ENCODE measurements at places on chromosomes 2 and 18. TPM values are rescaled to one million over a fixed set of nuclear protein-coding genes. Genes with fewer than 3 reads are reported as not detected.

The GBX2 gene
- total RNA-seq, result not detected

The CASP10 gene
- 15.7 TPM for total RNA-seq

The IRS1 gene
- 2.8 TPM for total RNA-seq

The POTEI gene
- total RNA-seq, result not detected

The SERPINB12 gene
- total RNA-seq, result not detected

GRCh38 chr2:68926796-68927195, 25.9 kb downstream of the GKN2 start:
- no peak for DNase-seq

GRCh38 chr18:26714739-26715138, 150.8 kb downstream of the AQP4 start:
- peak; percentile 10 for DNase-seq

DNA sequence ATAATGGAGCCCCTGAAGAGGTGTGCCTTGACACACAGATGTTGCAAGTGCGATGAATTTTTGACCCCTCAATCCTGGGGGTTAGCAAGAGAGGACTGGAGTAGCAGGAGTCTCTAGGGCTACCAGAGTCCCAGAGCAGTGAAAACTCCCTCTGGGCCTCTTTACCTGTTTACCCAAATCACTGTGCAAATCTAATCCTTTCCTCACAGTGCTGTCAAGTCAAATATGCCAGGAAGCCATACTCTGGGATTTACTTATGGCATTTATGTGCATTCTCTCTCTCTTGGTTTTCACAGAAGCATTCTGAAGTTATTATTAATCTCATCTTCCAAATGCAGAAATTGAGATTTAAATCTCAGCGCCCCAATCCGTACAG, 62.0 kb downstream of the MOGAT1 start:
- DNase-seq, result no peak

- DNase-seq, result no peak
Observed at GRCh38 chr2:164917296-164917903, 37.9 kb downstream of the SLC38A11 start.

GRCh38 chr2:169976335-169976851, 149.1 kb downstream of the UBR3 start:
- no peak for DNase-seq

- DNase-seq, result no peak
Observed at GRCh38 chr2:166451468-166451867, 42.6 kb downstream of the SCN7A start.

DNA sequence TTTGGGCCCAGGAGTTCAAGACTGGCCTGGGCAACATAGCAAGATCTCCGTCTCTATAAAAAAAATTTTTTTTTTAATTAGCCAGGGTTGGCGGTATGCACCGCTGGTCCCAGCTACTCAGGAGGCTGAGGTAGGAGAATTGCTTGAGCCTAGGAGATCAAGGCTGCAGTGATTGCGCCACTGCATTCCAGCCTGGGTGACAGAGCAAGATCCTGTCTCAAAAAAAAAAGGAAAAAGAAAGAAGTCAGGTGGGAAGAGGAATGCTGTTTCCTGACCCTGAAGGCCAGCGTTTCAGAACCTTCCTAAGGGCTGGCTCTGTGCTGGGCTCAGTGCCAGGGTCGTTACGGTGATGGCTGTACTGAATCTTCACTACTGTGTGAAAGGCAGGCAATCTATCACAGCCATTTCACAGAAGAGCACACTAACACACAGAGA, 35.0 kb upstream of the AGAP1 start:
- no peak for DNase-seq

- peak; percentile 14 for DNase-seq
Observed at GRCh38 chr2:219073413-219074129, 12.8 kb upstream of the IHH start.

DNA sequence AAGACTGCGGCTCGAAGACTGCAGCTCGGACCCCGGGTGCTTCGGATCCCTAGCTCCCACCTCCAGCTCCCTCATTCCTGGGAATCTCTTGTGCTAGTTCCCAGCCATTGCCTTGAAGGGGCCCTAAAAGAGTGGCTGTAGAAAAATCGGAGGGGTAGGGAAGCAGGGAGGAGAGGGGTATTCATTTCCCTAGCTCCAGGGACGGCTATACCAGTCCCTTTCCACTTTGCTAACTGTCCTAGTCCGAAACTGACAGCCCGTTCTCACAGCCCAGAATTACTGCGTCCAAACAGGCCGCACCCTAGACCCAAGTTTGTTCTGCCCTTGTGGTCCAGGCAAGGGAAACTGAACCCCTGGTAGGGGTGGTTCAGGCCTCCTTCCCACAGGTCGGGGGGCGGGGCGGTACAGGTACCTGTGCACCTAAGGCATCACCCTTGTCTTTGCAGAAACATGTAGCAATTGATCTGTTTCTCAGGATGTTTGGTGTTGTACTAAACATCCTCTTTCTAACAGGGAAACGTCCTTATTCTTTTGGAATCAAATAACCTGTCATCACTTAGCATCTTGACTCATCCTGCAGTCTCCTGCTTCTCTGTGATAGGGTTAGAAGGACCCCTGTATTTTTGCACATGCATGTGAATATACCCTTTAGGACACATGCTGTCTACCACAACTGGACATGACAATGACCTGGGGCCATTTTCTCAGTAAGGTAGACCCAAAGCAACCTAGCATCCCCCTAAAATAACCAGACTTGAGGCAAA, 4.0 kb downstream of the EMX1 start:
- DNase-seq, result no peak

GRCh38 chr18:4847056-4847455, 350.0 kb downstream of the AKAIN1 start:
- no peak for DNase-seq

DNA sequence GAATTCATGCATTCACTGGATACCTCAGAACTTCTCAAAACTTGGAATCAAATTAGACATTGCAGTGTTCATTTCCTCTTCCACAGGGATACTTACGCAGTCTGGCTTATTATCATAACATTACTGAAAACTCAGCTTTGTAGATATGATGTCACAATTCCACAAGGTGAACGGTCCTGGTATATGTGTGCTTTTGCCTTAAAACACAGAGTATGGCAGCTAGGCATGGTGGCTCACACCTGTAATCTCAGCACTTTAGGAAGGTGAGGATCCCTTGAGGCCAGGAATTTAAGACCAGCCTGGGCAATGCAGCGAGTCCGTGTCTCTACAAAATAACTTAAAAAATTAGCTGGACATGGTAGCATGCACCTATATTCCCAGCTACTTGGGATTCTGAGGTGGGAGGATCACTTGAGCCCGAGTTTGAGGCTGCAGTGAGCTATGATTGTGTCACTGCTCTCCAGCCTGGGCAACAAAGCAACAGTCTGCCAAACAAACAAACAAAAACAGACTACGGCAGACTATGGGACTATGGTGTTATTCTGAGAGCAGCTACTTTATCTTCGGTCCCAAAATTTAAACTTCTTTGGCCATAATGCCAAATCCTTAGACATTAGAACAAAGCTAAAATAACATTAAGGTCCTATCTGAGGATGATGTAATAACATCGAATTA, 1191.9 kb upstream of the SLC39A10 start:
- no peak for DNase-seq

- DNase-seq, result no peak
Observed at GRCh38 chr2:182950546-182950945, 84.1 kb upstream of the FRZB start.

Data from activated T-cell treated with anti-CD3 and anti-CD28 coated beads, Interleukin-2, amount 50 U/mL, for 72 hours (primary cell).